SW480 (cell line): ENCODE measurements at places on chromosomes 1 and 21.

GRCh38 chr1:86516335-86516734, 30.5 kb upstream of the CLCA4 start:
- peak; percentile 62 for DNase-seq

- DNase-seq = no peak
Measured at GRCh38 chr1:164605254-164606091, 46.5 kb downstream of the PBX1 start.

GRCh38 chr1:2948001-2948750, 73.1 kb upstream of the ACTRT2 start:
- DNase-seq = no peak

DNA sequence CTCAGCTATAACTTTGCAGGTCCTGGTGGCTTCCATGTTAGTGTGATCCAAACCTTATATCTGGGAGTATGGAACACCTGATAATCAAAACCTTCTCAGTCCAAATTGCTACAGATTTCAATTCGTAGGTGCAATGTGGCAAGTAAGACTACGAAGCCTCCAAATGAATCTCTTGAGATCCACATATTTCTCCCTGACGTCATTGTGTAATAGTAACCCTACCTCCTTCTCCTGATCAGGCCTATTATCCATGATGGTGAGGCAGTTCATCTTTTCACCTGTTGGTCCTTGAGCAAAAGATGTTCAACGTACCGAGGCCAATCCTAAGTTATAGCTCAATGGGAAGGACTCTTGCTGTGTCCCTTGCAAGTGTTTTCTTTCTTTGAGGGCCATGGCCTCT, 115.9 kb upstream of the CHRM3 start:
- no peak for DNase-seq

DNA sequence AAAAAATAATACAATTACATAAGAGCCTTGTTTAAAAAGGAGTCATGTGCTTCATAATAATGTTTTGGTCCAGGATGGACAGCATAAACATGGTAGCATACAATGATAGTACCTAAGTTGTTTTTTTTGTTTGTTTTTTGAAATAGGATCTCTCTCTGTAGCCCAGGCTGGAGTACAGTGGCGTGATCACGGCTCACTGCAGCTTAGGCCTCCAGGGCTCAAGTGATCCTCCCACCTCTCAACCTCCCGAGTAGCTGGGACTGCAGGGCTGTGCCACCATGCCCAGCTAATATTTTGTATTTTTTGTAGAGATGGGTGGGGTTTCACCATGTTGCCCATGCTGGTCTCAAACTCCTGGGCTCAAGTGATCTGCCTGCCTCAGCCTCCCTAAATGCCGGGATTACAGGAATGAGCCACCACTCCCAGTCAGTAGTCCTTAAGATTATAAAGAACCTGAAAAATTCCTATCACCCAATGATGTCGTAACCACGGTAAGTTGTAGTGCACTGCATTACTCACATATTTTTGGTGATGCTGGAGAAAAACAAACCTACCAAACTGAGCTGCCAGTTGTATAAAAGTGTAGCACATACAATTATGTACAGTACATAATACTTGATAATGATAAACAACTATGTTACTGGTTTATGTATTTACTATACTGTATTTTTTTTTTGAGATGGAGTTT, 22.4 kb upstream of the RCOR3 start:
- DNase-seq = no peak

DNA sequence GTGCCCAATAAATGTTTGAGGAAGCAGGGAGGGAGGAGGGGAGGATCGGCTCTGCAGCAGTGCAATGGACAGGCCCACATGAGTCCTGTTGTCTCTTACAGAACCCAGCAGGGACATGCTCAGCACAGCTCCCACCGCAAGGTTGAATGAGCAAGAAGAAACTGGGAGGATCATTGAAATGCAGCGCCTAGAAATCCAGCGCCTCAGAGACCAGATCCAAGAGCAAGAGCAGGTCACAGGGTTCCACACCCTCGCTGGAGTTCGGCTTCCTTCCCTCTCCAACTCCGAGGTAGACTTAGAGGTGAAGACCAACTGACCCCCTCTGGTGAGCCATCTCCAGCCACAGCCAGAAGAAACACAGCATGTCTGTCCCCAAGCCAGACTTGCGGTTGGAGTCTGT, 15.9 kb upstream of the TMEM125 start:
- no peak for DNase-seq

DNA sequence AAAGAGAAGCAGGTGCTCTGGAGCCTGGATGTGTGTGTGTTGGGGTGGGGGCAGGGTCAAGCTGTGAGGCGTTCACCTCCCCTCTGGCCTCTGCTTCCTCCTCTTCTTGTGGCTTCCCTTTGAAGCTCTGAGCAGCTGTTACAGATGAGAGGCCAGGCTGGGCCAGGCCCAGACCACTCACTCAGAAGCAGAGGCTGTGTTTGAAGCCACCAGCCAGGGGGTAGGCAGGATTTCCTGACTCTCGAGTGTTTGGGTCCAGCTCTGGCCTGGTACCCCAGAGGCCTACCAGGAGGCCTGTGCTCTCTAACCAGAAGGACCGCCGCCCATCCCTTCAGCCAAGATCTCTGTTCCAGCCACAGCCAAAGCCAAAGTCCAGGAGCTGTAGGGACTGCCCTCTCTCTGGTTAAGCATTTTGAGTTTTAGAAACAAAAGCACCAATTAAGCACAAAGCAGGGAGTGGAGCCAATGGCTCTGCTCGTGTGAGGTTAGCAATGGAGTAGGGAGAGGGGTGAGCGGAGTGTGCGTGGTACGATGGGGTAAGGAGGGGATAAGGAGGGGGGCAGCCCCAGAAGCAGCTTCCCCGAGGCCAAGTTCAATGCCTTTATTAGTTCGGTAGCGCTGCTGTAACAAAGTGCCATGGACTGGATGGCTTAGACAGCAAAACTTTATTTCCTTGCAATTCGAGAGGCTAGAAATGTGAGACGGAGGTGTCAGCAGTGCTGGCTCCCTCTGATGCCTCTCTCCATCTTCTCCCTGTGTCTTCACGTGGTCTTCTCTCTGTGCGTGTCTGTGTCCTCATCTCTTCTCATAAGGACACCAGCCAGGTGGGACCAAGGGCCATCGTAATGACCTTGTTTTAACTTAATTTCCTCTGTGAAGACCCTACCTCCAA, 20.5 kb downstream of the RCSD1 start:
- DNase-seq = peak; percentile 79

- DNase-seq = no peak
Measured at GRCh38 chr1:82064691-82065090, 264.0 kb downstream of the ADGRL2 start.

- DNase-seq = no peak
Measured at GRCh38 chr1:230820568-230820967, 47.8 kb downstream of the C1orf198 start.

- DNase-seq = no peak
Measured at GRCh38 chr1:183739741-183740271, 65.1 kb upstream of the RGL1 start.

DNA sequence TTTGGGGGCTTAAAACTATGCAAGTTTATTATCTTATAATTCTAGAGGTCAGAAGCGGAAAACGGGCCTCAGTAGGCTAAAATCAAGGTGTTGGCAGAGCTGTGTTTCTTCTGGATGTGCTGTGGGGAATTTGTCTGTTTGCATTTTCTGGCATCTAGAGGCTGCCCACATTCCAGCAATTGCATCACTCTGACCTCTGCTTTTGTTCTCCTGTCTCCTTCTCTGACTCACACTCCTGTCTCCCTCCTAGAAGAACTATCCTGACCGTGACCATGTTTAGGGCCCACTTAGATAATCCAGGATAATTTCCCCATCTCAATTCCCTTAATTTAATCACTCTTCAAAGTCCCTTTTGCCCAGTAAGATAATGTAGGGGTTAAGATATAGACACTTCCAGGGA, 127.4 kb upstream of the DEPDC1 start:
- peak; percentile 7 for DNase-seq
